Activated effector memory CD4-positive, alpha-beta T cell treated with Interleukin-2 at 50 U/mL for 16 hours (primary cell): ENCODE measurements at places on chromosomes 5 and 9.

- no peak for DNase-seq
Observed at GRCh38 chr5:179852993-179853547, 5.5 kb downstream of the MRNIP start.

- no peak for DNase-seq
Observed at GRCh38 chr5:133735346-133735745, 123.0 kb upstream of the FSTL4 start.

DNA sequence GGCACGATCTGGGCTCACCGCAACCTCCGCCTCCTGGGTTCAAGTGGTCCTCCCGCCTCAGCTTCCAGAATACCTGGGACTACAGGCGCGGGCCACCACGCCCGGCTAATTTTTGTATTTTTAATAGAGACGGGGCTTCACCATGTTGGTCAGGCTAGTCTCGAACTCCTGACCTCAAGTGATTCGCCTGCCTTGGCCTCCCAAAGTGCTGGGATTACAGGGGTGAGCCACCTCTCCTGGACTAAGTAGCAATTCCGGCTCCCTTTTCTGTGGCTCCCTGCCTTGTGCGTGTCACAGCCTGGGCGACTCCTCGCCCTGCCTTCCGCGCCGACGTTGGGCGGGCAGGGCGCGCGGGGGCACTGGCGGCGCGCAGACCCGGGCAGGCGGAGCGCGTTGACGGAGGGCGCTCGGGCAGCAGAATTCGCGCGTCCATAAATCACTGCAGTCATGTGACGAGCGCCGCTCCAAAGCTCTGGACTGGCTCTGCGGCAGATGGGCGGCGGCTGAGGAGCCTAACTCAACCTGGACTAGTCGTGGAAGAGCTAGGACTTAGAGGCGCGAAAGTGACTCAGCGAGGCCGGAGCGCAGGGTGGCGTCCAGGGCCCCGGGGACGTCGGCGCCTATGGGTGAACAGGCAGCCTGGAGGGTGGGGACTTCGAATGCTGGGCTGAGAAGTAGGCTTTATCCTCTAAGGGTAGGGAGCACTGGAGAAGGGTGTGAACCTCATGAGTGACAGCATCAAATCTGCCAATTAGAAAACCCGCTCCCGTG is 1.4 kb upstream of the CIZ1 start:
- DNase-seq: no peak

GRCh38 chr5:158261674-158262367 is 402.9 kb upstream of the CLINT1 start:
- no peak for DNase-seq

DNA sequence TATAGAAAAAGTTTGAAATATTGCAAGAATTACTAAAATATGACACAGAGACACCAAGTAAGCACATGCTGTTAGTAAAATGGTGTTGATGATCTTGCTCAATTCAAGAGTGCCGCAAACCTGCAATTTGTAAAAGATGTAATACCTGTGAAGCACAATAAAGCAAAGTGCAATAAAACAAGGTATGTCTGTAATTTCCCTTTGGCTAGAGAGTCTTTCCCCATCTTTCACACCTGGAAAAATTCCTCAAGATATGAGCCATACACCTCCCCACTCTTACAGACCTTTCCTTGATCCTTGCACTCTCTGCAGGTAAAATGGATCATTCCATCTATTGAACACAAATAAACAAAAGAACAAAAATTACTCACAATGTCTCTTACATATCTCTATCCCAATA is 597.8 kb downstream of the EFNA5 start:
- no peak for DNase-seq

DNA sequence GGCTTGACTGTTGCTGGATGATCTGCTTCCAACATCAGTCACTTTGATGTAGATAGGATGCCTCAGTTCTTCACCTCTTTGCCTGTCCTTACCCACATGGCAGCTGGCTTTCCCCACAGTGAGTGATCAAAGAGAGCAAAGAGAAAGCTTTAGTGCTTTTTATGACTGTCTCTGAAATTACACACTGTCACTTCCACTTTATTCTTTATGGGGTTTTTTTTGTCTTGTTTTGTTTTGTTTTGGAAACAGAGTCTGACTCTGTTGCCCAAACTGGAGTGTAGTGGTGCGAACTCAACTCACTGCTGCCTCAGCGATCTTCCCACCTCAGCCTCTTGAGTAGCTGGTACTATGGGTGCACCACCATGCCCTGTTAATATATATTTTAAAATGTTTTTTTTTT is 32.4 kb upstream of the C5orf24 start:
- no peak for DNase-seq

DNA sequence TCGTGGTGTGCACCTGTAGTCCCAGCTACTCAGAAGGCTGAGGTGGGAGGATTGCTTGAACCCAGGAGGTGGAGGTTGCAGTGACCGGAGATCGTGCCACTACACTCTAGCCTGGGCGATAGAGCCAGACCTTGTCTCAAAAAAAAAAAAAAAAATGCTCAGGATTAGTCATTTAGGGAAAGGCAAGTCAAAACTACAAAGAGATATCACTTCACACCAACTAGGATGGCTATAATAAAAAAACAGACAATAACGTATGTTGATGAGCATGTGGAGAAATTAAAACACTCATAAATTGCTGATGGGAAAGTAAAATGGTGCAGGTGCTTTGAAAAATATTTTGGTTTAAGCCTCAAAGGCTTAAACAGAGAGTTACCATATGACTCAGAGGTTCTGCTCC is 6.3 kb upstream of the ANKRD34B start:
- DNase-seq: no peak

DNA sequence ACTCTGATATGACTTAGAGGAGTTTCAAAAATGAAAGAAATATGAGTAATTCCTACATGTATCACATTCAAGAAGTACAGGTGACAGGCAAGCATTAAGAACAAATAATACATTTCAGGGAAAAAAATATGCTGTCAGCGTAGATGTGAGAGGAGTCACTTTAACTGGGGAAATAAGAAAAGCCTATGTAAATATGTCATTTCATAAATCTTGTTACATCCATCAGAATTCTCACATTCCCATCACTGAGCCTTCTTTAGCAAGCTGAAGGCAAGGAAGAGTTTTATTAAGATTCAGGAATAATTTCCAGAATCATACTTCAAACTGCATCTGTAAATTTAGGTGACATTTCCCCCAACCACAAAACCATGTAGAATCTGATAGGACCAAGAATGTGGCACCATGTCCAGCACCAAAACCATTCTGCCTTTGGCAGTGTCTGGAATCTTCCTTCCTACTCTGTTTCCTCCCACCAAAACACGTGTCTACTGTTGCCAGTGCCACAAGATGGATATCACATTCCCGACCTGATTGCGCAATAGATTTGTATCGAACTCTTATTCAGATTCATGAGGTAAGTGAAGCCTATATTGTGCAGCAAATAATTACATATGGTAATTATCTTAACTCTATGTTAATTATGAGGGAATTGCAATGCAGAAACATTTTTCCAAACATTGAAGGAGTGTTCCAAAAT is 690.9 kb downstream of the ISL1 start:
- no peak for DNase-seq
